ENCODE measurements at places on chromosomes 2 and 18. TPM values are rescaled to one million over a fixed set of nuclear protein-coding genes. Genes with fewer than 3 reads are reported as not detected.

The FMNL2 gene
- 14.3 TPM for total RNA-seq

The ASB18 gene
- not detected for total RNA-seq

The PRSS56 gene
- total RNA-seq = not detected

The ABCG5 gene
- total RNA-seq = 0.14 TPM

The NRP2 gene
- total RNA-seq = 59.9 TPM

The SOX11 gene
- total RNA-seq = not detected

The LIMS2 gene
- total RNA-seq = 8.2 TPM

The RAD51AP2 gene
- not detected for total RNA-seq

The COL4A3 gene
- total RNA-seq = not detected

The PARD6G gene
- total RNA-seq = 0.23 TPM

The LYG1 gene
- 2.0 TPM for total RNA-seq

The ESPNL gene
- total RNA-seq = 0.07 TPM

Measured in activated T-helper 2 cell treated with anti-CD3 and anti-CD28 coated beads, Interferon-gamma antibody, Interleukin-2, Interleukin-4, amounts not matched to agents 10 μg/mL and 5 μg/mL and 100 μg/mL, durations not matched to agents 14 hours and 24 hours and 36 hours (primary cell).